ENCODE measurements at places on chromosomes 7 and 10.

- no peak for DNase-seq
Observed at GRCh38 chr7:120028636-120029035, 244.3 kb upstream of the KCND2 start.

DNA sequence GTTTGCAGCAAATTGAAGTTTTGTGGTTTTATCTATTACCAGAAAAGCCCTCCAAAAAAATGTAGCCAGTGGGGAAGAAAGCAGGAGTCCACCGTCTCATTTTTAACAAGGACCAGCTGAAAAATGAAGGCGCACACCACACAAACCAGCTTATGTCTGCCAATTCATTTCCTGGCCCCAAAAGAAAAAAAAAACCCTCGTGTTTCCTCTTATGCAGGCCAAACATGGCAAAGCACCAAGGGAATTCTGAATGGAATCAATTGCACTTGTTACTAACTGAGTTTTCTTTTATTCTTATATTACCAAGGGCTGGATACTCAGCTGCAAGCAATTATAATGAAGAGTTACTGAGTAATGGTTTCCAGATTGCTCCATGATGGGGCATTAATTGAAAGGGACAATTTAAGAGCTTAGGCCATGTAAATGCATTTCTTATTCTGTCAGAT is 428.3 kb upstream of the NPVF start:
- DNase-seq = no peak

- DNase-seq = no peak
Observed at GRCh38 chr7:76326646-76327233, 24.3 kb downstream of the HSPB1 start.

GRCh38 chr7:159060440-159060839 is 84.2 kb downstream of the VIPR2 start:
- DNase-seq = no peak

GRCh38 chr7:26860361-26860760 is 4.0 kb downstream of the SKAP2 start:
- DNase-seq = no peak

DNA sequence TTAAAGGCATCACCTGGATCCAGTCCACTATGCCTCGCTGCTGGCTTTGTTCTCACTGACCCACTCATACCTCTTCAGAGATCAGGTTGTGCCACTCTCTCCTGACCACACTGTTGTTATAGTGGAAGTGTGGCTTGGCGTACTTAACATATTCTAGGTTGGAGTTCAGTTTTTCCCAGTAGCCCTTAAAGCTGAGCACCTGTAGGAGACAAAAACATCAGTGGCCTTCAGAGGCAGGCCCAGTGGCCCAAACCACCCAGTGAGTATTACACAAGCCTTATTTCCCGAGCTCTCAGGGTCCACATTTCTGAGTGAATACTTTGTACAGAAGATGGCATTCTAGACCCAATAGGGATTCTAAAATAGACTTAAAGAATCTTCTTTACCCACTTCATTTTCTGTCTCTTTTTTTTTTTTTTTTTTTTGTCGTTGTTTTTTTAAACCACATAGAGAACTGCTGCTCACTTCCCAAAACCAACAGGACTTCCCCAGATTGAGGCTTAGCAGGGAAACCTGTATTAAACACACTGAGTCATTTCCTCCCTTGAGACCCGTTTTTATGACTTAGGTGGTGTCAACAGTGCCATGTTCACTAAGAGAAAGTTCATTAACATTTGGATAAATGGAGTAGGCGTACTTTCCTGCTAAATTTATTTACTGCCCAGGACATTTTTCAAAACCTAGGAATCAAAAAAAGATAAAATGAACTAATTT is 85.8 kb downstream of the GSAP start:
- DNase-seq = no peak

DNA sequence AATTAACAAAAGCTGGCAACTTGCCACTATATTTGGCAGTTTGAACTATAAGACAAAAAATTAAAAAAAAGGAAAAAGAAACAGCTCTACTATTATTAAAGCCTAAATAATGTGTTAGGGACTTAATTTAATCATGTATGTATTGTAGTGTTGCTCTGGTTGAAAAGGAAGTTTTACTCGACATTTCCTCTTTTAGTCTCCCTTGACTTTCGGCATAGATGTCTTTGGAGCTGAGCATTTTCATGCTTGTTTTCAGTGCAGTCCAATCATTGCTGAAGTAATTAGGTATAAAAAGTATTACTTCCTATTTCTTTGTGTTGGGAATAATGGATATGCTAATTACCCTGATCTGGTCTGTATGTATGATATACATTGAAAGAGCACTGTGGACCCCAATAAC is 216.8 kb upstream of the KLF6 start:
- no peak for DNase-seq

DNA sequence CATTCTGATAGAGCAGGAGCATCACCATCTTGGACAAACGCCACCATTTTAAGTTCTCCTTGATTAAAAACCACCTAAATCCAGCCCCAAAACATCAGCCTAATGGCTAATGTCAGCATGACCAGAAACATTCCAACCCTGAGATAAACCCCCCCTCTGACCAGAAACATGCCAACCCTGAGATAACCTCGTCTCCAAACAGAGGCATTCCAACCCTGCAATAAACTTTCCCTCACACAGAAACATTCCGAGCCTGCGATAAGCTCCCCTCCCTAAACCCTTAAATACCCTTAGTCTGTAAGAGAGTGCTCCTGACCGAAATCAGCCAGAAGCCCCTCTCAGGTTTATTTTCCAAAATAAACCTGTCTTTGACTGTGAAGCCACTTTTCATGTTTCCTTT is 76.5 kb downstream of the ADARB2 start:
- no peak for DNase-seq

DNA sequence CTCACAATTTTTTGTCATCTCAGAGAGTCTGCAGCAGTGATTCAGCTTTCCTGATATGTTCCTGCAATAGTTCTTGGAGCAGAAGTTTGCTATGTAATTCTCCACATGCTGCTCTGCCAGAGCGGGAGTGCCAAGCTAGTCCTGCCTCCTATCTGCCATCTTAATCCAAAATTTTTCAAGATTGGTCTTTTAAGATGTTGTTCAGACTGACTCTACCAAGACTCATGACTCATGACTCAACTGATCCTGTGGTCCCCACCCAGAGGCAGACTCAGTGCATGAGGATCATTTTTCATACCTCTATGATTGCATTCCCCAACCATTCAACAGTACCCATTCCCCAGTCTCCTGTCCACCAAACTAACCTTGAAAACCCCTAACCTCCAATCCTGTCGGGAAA is 470.8 kb downstream of the INHBA start:
- DNase-seq = no peak

DNA sequence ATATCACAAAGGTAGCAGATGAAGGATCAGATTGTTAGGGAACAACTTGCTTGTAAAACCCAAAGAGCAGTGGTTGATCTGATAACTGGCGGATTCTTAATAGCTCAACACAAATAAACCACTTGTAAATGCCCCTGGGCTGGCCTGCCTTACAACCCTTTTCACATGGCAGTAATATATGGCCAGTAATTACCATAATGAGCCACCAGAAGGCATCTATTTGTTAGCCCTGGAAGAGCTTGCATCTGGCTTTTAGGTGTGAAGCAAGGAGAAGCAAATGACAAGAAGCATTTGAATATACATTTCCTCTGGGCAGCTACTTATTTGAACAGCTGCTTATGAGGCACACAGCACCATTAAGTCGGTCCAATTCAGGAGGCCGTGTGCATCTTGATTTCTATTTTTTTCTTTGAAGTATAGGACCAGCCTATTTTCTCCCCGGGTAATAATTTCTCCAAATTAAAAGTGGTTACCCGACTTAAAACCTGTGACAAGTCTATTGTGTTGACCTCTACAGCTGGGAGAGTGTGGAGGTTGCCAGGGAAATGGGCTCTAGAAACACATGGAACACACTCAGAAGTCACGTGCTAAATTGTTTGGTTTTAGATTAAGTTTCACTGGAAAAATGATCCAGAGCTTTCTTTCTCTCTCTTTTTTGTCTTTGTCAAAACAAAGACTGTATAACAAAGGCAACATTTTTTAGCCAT is 113.4 kb downstream of the SEM1 start:
- peak; percentile 99 for DNase-seq

GRCh38 chr10:56586461-56586891 is 225.4 kb upstream of the ZWINT start:
- no peak for DNase-seq

GRCh38 chr7:24560772-24561171 is 12.5 kb upstream of the PALS2 start:
- DNase-seq = no peak

- no peak for DNase-seq
Observed at GRCh38 chr10:124129471-124129870, 36.1 kb upstream of the CHST15 start.

- no peak for DNase-seq
Observed at GRCh38 chr7:21497072-21497471, 45.8 kb upstream of the DNAH11 start.

DNA sequence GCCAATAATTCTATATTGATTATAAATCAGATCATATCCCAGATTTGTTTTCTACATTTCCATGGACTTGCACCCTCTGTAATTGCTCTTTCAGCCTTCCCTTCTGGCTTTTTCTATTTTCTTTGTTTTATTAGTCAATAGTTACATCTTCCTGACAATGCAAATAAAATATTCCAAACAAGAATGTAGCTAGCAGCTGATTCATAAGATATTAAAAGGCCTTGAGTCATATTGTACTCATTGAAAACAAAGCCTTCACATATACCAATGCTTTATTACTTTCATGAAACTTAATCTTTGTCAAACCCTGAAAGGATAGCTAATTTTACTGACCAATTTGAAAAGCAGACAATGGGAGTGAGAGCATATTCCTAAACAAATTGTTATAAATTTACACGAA is 10.7 kb upstream of the SFMBT2 start:
- DNase-seq = no peak

DNA sequence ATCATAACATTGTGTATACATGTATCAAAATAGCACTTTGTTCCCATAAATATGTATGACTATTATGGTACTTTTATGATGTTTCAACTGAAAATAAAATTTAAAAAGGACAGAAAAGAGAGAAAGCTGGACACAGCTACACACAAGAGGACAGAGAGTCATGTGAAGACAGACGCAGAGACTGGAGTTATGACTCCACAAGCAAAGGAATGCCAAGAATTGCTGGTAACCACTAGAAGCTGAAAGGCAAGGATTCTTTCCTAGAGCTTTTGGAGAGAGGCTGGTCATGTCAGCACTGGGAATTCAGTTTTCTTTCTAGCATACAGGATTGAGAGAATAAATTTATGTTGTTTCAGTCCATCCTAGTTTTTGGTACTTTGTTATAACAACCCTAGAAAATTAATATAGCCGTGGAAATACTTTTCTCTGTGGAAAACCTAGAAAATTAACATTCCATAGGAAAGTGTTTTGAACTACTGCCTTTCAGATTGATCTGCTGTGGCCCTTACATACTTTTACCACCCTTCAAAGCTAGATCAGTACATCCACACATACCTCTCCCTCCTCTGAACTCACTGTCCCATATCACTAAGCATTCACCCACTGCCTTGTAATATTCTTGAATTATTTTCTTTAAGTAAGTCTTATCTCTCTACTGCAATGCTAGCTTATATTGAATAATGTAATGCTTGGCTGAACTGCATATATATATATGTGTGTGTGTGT is 575.3 kb downstream of the IPMK start:
- DNase-seq = no peak

DNA sequence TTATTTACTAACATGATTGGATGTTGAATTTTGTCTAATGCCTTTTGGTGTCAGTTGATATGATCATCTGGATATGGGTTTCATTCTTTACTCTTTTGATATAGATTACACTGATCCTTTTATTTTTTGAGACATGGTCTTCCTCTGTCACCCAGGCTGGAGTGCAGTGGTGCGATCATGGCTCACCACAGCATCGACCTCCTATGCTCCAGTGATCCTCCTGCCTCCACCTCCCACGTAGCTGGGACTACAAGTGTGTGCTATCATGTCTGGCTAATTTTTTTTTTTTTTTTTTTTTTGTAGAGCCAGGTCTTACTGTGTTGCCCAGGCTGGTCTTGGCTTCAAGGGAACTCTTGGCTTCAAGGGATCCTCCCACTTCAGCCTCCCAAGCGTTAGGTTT is 27.1 kb downstream of the BMS1 start:
- no peak for DNase-seq

GRCh38 chr7:155992538-155992937 is 180.3 kb upstream of the SHH start:
- DNase-seq = no peak

DNA sequence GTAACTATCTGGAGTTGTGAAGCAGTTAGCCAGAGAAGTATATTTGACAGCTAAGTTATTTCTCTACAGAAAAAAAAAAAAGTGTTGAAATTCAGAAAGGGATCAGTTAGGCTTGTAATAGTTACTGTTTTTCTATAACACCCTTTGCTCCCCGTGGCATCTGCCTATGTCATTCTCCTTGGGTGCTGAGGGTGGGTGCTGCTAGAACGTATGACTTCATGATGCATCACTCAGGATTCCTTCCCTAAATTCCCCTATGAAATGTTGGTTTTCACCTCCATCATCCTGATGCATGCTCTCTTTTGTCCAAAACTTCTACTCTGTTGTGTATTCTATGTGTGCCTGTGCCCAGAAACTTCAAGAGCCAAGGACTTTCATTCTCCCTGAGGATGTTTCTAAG is 536.4 kb downstream of the GRM8 start:
- no peak for DNase-seq

Measured in NCI-H1436 treated with DMSO at 0.1 percent for 48 hours (cell line).